ENCODE measurements at places on chromosomes 11 and 22.

- DNase-seq, result peak; percentile 49
Observed at GRCh38 chr11:34824425-34824824, 91.8 kb downstream of the APIP start.

DNA sequence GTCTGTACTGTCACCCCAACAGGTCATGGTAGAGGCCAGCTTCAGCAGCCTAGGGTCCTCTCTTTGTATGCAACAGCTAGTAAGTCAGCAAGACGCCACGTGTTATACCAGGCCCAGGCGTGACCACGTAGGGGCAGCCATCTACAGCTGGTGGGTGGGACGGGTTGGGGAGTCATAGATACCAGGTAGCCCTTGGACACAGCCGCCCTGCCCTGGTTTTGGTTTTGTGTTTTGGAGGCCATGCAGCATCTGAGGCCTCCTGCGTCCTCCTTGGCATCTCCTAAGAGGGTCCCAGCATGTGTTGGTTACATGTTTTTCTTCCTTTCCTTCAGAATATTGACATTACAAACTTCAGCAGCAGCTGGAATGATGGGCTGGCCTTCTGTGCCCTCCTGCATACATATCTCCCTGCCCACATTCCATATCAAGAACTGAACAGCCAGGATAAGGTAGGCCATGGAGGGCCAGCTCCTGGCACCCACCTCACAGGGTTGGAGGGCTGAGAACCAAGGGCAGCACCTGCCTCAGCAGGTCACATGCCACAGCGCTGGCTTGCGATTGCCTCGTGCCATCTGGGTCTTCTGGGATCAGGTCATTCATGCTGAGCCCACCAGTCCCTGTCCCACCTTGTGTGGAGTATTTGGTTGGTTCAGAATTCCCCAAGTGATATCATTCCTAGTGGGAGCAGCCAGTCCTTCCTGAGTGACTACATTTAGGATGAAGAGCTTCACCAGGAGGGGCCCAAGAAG, 16.0 kb upstream of the ADORA2A start:
- DNase-seq, result no peak

- DNase-seq, result no peak
Observed at GRCh38 chr11:35040221-35040942, 98.6 kb upstream of the CD44 start.

DNA sequence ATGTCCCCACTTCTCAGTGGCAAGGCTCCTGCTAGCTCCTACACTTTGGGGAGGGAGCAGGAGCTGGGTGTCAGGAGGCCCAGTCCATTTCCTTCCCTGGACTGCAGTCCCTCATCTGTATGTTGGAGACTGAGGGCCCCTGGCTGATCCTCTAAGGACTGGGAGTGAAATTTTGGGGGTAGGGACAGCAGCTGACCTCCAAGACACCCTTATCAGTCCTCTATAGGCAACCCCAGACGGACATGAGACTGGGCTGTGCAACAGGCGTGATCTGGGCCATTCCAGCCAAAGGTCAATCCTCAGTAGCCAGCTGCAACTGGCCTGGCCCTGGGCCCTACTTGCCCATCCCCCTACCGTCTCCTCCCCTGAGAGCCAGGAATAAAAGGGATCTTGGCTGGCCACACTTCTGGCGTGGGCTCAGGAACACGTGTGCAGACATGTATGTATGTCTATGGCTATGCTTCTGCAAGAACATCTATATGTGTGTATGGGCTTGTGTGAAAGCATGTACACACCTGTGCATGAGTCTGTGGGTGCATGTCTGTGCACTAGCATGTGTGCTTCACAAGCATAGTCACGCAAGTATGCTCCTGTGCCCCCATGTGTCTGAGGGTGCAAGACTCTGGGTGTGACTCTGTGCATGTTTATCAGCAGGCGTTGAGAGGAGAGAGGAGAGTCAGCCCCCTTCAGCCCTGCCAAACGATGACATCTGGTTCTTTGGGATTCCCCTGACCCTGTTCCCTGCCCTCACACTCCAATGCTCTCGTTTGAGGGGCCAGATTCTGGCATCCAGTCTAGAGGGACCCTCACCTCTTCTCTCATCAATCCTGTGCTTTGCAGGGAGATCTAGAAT, 24.6 kb upstream of the DGAT2 start:
- no peak for DNase-seq

- DNase-seq, result no peak
Observed at GRCh38 chr11:124068601-124069110, 27.5 kb upstream of the OR10G7 start.

GRCh38 chr22:49016909-49017481, 810.7 kb downstream of the BRD1 start:
- DNase-seq, result no peak

- no peak for DNase-seq
Observed at GRCh38 chr11:86515297-86516094, 140.8 kb downstream of the CCDC81 start.

- no peak for DNase-seq
Observed at GRCh38 chr22:23313791-23314567, 133.7 kb downstream of the BCR start.

GRCh38 chr11:129503646-129504045, 128.0 kb downstream of the BARX2 start:
- no peak for DNase-seq

DNA sequence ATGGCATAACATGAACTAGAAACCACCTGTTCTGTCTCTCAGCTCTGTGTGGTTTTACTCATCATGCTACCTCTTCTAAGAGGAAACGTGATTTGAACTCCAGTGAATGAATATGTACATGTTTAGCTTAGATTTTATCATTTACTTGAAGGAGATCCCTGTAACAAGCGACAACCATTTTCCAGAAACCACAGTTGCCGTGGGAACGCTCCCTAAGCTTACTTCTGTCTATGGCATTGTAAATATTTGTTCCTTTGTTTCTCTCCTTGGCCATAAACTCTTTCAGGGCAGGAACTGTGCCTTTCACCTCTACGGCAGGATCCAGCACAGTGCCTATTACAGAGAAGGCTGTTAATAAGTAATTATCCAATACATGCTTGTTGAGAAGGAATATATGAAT, 17.1 kb upstream of the TPH1 start:
- DNase-seq, result peak; percentile 55

DNA sequence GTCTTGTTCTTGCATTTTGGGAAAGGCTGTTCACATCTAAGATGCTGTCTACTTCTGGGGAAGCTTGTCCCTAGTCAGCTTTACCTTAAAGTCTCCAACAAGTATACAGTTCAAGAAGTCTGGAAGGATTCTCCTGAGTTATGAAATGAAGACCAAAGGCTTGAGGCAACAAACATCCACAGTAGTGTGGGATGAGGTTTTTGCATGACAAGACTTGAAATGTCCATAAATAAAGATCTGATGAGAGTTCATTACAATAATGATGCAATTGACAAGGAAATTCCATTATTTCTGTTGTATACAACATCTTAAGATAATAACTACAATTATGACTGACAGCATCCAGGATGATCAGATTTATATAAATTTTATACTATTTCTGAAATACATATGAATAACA, 21.3 kb upstream of the KDM4E start:
- no peak for DNase-seq

DNA sequence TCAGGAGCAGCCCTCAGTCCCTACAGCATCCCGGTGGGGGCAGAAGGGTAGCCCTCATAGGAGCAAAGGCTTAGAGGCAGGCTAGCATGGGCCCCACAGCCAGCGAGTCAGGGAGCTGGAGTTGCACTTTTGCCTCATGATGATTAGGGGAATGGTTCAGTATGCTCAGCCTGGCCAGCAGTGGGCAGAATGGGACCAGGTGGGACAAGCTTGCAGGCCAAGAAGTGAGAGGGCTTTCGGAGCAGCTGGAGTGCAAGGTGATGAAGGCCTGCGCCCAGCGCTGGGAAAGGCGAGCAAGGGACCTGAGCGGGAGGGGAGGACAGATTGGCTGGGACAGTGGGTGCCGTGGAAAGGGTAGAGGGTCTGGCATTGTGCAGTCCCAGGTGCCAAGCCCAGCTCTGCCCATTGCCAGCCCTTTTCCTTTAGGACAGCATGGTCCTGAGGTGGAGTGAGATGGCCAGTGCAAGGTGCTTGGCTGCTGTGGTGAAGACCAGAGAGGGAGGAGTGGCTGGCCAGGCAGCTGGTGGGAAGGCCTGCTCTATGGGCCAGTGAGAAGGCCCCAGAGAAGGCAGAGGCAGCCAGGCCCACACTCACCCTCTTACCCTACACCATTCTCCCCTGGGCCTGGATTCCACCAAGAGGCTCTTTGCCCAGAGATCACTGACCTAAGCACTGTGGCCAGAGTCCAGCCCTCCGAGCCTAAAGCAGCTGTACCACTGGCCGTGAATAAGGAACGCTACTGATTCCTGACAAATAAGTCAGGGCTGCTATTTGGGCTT, 47.9 kb upstream of the SUSD2 start:
- no peak for DNase-seq

DNA sequence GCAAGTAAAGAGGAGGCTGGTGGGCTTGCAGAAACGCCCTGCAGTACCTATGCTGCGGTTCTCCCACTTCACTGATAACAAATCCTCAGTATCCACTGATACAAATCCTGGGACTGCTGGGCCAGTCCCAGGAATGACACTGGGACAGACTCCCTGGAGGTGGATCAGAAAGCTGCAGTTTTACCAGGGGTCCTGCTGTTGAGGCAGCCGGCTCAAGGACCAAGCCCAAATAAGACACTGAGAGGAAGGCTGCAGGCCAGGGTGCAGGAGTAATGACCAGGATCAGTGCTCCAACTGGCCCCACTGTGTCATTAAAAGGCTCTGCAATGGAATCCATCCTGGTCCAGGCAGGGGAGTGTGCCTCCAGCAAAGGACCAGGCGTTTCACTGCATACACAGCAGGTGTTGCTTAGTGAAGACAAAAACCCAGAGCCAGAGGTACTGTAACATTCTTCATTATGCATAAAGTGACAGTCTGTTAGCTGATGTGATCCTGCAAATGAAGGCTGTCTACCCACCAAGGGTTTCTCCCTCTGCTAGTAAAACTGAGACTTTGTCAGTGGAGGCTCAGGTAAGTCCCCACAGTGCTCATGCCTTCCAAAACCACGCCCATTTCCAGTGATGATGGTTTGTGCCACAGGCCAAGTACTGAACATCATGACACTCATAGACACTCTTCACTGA, 1.4 kb upstream of the C22orf39 start:
- no peak for DNase-seq

- no peak for DNase-seq
Observed at GRCh38 chr11:88324562-88325345, 12.8 kb downstream of the CTSC start.

GRCh38 chr22:48277868-48278581, 1515.6 kb downstream of the TBC1D22A start:
- DNase-seq, result no peak

GRCh38 chr11:35485656-35486322, 39.6 kb downstream of the PAMR1 start:
- DNase-seq, result peak; percentile 81

- DNase-seq, result no peak
Observed at GRCh38 chr11:102794382-102794781, 3.6 kb downstream of the MMP1 start.

GRCh38 chr22:25453058-25453457, 111.4 kb upstream of the GRK3 start:
- DNase-seq, result no peak

GRCh38 chr11:86570020-86570419, 102.4 kb downstream of the ME3 start:
- DNase-seq, result no peak

- no peak for DNase-seq
Observed at GRCh38 chr11:132853886-132854285, 678.4 kb downstream of the OPCML start.

DNA sequence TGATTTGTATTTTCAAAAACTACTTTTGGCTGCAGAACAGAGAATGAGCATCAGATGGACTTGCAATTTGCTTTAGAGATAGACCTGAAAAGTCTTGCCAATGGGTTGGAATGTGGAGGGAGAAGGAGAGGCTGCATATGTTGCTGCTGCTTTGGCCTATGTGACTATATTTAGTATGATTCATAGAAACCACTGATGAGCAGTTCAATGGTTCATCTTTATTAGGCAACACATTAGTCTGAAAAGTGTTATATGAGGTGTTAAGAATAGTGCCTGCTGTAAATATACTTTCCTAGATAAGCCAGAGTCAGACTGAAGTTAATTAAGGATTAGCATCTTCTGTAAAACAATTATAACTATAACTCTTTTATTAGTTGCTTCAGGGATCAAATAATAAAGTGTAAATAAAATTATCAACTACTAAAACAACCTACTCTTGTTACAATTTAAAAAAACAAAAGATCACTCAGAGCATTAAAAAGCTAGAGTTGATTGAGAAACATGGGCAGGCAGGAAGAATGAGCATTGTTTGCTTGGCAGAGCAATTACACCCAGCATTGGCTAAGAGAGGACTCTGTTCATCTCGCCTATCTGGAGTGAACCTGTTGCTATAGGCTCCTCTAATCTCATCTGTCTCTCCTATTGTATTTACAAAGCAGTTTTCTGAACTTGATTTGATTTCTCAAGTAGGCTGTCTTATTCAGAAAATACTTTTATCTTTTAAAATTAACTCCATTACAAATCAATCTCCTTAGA, 36.3 kb downstream of the HORMAD2 start:
- no peak for DNase-seq

- DNase-seq, result peak; percentile 18
Observed at GRCh38 chr11:36478700-36479329, 31.3 kb downstream of the TRAF6 start.

DNA sequence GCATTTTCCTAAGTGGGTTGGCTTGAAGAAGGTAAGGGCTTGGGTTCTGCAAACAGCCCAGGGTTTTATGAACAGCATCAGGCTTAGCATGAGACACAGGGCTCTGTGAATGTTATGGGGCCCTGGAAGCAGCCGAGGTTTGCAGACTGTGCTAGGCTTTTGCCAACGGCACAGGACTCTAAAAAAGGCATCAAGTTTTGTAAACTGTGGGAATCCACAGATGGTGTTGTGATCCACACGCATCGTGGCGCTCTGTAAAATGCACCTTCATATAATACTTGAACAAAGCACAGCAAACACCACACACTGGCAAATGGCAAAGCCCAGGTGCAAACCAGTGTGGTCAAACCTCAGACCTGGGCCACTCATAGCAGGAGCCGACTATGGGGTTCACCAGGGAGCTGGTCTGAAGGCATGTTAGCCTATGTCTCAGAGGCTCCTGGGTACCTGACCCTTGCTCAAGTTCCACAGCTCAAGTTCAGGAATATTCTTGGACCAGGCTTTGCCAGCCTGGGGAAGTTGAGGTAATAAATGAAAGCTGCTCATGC, 2.4 kb upstream of the SLCO2B1 start:
- no peak for DNase-seq

- DNase-seq, result no peak
Observed at GRCh38 chr11:13717331-13717730, 48.9 kb downstream of the FAR1 start.

DNA sequence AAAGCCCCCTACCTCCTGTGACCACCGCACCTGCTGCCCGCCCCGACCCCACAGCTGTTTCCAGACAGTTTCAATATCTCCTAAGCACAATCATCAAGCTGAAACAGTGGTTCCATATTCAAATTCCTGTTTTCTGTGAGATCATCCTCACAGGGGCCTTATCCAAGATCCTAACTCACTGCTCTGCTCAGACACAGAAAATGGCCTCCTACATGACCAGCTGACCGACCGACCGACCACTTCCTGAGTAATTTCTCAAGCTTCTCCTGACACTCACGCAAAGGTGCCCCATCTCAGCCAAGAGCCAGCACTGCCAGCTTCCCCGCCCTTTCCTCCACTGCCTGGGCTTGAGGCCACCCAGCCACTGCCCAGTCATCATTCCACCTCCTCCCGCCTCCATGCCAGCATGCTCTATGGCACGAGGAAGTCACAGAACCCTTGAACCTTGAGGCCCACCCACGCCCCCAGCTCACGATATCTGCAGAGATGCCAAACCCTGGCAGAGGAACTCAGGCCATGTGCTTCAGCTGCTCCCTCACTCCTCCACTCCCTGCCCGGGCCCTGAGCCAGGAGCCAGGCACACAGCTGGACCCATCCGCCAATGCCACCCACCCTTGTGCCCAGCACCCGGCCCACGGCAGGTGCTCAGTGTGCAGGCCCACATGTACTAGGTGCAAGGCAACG, 14.0 kb downstream of the KIAA0930 start:
- DNase-seq, result no peak
